ENCODE measurements at places on chromosomes 16 and 17.
A peak's percentile ranks its signal among the peaks of the same experiment; 100 is the strongest.

GRCh38 chr17:55585629-55586028 is 74.4 kb upstream of the SMIM36 start:
- DNase-seq = no peak

- DNase-seq = no peak
Measured at GRCh38 chr16:17757808-17758207, 287.0 kb upstream of the XYLT1 start.

DNA sequence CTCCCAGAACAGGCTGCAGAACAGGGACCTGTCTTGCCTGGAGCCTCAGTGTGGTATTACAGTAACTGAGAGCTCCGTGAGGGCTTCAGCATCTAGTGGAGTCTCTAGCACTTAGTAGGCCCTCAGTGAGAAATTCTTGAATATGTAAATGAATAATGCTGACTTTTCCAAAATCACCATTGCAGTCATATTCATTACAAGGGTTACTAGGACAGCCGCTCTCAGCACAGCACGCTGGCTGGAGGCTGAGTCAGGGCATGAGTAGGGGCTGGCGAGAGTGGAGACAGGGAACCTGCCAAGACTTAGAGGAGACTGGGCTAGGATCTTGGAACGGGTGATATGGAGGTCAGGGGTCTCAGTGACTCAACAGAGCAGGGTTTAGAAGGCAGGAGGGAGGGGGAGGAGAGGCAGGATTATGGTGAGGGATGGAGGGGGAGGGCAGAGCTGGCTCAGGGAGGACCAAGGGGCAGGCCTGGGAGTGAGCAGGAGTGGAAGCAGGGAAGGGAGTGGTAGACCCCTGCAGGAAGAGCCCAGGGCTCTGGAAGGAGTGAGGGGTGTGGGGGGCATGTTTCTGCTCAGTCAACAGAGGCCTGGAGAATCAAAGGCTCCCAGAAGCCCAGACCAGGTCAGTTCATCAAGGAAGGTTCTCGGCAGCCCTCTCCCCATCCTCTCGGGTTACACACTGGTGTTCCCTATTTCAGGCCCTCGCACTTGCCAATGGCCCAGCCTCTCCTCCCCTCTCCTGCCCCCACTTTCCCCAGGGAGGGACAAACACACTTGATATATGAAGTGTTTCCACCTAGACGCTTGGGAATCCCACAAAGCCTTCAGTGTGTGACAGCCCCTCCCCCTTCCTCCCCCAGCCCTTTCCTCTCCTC is 42.3 kb downstream of the FZD2 start:
- peak; percentile 98 for DNase-seq

- no peak for DNase-seq
Measured at GRCh38 chr17:78573955-78574354, 3.2 kb downstream of the DNAH17 start.

Measured in cardiac muscle cell (in vitro differentiated cells and primary cell).